ENCODE measurements at places on chromosomes 2 and 18. TPM values are rescaled to one million over a fixed set of nuclear protein-coding genes. Genes with fewer than 3 reads are reported as not detected.

DNA sequence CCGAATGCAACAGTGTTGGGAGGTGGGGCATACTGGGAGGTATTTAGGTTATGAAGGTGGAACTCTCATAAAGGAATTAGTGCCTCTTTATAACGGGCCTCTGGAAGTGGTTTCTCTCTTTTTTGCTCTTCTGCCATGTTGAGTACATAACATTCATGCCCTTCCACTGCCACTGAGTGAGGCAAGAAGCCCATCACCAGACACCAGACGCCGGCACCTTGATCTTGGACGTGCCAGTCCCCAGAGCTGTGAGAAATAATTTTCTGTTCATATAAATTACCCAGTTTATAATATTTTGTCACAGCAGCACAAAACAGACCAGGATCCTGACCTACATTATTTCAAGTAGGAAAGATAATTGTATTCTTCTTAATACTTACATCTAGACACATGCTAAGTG, 320.2 kb downstream of the NRXN1 start:
- DNase-seq = no peak

GRCh38 chr2:232085826-232086425, 124.4 kb downstream of the DIS3L2 start:
- no peak for DNase-seq

DNA sequence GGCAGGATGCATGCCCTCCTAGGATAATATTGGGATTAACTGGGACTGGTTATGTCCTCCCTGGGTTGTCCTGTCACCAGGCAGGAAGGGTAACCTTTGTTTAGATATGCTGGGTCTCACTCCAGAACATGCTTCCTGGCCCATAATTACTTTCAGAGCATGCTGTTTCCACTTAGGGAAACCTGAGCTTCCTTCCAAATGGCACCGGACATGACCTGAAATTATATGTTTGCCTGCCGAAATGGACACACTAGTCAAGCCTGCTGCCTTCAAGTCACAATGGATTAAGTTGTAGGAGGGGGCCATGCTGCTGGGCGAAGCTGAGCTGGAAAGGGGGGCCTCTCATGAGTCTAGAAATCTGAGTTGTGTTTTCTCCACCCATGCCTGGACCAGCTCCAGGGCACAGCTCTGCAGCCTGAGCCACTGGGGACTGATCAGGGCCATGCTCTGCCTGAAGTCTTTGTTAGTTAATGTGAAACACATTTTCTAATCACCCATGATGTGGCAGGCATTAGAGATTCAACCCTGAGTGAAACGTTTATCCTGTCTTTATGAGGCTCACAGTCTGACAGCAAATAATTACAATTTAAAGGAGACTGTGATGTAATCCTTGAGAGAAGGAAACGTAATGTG, 273.3 kb downstream of the TNS1 start:
- no peak for DNase-seq

- DNase-seq = no peak
Measured at GRCh38 chr2:147572622-147573021, 272.2 kb upstream of the ACVR2A start.

DNA sequence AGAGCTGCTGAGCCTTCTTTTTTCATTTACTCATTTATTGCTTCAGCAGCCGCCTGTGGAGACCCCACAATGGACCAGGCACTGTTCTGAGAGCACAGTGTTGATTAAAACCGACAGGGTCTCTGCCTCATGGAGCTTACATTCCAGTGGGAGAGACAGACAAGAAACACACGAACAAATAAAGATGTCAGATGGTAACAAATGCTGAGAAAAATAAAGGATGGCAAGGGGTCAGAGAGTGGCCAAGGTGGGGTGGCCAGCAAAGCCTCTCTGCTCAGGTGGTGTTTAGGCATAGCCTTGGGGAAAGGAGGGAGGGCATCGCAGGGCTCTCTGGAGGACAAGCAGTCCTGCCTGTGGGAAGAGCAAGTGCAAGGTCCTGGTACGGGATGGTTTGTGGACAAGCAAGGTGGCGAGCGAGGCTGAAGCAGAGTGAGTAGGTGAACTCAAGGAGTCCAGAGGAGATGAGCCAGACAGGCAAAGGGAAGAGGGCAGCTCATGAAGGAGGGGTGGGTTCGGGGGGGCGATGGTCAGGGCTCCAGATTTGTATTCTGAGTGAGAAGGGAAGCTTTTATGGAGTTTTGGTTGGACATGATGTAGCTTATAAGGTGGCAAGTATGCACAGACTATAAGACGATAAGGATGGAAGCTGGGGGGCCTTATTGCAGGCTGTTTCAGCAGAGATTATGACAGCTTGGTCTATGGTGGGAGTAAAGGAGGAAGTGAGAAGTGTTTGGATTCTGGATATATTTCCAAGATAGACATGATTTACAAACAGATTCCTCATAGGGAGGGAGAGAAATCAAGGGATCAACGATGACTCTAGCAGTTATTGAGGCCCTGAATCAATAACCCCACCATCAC, 8.8 kb upstream of the ITGB6 start:
- no peak for DNase-seq

GRCh38 chr2:161990741-161991140, 83.3 kb downstream of the DPP4 start:
- no peak for DNase-seq

DNA sequence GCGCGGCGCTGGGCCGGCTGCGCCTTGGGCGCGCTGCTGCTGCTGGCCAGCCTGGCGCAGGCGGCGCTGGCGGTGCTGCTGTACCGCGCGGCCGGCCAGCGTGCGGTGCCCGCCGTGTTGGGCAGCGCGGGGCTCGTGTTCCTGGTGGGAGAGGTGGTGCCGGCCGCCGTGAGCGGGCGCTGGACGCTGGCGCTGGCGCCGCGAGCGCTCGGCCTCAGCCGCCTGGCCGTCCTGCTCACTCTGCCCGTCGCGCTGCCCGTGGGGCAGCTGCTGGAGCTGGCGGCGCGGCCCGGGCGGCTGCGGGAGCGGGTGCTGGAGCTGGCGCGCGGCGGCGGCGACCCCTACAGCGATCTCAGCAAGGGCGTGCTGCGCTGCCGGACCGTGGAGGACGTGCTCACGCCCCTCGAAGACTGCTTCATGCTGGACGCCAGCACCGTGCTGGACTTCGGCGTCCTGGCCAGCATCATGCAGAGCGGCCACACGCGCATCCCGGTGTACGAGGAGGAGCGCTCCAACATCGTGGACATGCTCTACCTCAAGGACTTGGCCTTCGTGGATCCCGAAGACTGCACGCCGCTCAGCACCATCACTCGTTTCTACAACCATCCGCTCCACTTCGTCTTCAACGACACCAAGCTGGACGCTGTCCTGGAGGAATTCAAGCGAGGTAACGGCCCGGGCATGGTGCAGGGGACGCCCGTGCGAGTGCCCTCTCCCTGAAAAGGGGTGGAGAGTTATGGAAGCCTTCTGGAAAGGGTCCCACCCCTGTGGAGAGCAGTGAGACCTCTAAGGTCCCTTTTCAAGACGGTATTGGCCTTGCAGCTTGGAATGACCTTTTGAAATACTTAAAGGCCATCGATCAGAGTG, 1.0 kb downstream of the CNNM3 start:
- no peak for DNase-seq

DNA sequence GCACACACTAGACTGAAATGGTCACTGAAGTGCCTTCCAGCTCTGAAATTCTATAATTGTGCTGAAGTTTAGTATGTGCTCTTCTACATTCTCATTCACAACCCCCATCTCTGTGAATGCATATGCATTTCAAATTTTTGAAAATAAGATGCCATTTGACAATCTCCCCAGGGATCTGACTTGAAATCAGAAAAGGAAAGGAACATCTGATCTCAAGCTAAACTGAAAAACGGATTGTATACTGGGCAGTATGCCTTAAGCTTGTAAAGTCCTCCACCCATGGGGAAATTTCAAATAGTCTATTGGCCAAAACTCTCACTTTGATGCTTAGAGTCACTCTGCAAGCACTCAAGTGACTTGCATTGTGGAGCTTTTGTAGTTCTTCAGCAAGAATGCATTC, 22.9 kb downstream of the FAP start:
- no peak for DNase-seq

DNA sequence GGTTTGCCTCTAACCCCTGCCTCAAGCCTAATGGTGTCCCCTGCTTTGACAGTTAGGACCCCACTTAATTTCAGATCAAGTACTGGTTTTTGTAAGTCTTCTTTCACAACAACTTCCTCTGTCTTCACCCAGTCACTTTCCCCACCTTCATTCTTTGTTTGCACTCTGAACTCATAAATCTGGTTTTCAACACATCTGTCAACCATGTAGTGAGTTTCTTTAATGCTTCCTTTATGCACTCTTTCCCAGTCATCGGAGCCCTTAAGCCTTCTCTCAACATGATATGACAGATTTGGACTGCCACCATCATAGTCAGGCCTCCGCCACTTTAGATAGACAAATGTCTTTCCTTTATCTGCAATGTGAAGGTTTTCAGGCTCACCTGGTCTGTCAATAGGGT, 109.1 kb downstream of the PLEKHA3 start:
- no peak for DNase-seq

- DNase-seq = no peak
Measured at GRCh38 chr2:236724200-236724599, 154.6 kb downstream of the ACKR3 start.

DNA sequence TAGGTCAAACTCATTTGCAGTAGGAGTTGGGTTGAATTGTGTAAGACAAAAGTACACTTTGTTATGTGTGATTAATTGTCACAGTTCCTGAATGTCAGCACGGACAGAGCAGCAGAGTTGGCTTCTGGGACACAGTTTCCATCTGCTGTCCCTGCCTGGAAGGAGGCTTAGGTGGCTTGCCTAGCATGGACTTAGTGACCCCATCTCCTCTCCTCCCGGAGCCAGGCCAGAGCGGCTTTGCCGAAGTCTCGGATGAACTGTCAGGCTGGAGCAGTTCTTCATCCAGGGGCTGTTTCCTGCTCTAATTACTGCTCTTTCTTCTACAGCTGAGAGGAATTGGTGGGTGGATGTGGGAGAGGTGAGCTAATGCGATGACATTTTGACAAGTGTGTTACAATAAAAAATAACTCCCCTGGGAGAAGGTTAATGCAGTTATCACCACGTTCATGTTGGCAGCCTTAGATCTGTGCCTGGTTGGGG, 102.0 kb downstream of the SH3RF3 start:
- peak; percentile 60 for DNase-seq

GRCh38 chr2:45237128-45237527, 227.9 kb upstream of the SIX2 start:
- DNase-seq = no peak

GRCh38 chr2:8996006-8996405, 7.5 kb downstream of the MBOAT2 start:
- DNase-seq = no peak

DNA sequence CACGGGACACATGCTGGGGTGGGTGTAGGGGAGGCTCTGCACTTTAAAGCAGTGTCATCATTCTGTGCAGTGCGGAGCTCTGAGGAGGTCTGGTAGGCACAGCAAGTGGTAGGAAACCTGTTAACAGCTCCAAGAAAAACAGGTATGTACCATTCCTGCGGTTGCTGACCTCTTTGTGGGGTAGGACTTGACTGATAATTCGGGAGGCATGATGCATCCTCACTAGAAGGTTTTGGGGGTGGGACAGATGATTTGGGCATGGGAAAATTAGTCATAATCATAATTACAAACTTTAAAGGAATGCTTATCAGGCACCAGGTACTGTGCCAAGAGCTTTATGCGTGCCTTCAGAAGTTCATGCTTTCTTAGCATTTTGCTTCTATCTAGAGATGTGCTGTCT, 9.7 kb downstream of the DOK1 start:
- DNase-seq = no peak

DNA sequence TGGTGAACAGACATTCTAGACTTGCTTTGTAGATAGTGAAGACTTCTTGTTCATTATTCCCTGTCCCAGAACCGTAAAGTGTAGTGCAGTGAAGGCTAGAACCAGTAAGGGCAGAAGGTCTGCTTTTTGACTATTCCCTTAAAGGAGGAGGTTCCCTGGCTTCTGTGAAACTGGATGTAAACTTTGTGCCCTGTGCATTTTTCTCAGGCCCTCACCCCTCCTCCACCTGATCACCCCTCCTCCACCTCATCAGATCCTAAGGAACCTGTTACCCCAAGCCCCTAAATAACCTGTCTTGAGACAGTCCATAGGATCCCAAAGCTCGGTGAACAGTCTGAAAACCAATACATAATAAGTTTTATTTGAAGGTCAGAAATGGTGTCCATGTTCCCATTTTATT, 33.7 kb downstream of the SFT2D3 start:
- no peak for DNase-seq

GRCh38 chr2:21330786-21331391, 207.1 kb downstream of the TDRD15 start:
- no peak for DNase-seq

DNA sequence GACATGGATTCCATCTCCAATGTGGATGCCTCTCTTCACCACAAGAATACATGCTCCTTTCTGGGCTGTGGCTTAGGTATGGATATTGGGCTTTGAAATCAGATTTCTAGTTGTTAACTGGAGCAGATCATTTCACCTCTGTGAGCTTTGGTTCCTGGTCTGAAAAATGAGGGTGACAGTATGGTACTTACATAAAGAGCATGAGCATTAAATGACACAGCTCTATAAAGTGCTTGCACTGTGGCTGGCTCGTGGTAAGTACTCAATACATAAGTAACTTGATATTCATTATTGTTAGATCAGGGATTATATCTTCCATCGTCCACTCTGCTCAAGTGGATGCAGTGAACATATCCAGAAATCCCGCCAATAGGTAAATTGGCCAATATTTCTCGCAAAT, 33.4 kb downstream of the ARHGAP25 start:
- DNase-seq = no peak

- no peak for DNase-seq
Measured at GRCh38 chr2:99802734-99803133, 312.9 kb upstream of the REV1 start.

DNA sequence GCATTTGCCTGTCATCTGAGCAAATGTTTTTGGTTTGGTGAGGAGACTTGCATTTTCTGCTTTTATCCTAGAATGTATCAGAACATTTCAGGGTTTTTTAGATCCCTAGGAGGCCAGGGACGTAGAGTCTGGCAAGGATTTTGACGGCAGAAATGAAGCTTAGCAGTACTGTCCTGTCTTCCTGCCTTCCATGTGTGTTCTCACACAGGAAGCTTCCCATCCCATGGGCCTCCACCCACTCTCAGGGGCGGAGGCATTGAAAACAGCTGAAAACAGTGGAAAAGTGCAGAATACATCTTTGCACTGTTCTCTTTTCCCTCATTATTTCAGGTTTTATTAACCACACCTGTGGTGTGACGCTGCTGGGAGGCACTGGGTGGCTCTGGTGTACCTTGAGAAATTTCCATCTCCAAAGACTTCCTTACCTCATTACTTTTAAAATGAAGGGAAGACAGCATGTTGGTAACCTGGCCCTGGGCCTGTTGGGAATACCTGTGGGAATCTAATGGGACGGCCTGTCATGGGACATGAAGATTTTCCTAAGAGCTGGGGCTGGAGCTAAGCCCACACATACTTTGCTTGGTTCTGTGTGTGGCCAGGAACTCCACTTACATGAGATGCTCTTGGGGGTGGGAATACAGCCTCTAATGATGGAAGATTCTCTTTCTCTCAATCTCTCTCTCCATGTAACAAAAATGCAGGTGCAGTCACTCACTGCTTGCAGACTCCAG, 20.5 kb downstream of the PCARE start:
- no peak for DNase-seq

- DNase-seq = no peak
Measured at GRCh38 chr2:226702376-226702775, 97.2 kb downstream of the IRS1 start.

- DNase-seq = no peak
Measured at GRCh38 chr2:169258045-169258601, 104.2 kb downstream of the LRP2 start.

FAM124B gene
- total RNA-seq = 1.3 TPM

PIEZO2 gene
- total RNA-seq = 3.0 TPM

REG1A gene
- total RNA-seq = not detected

ERICH2 gene
- total RNA-seq = not detected
